RPMI7951 (cell line): ENCODE measurements at places on chromosomes 11 and 22. TPM values are rescaled to one million over a fixed set of nuclear protein-coding genes. Genes with fewer than 3 reads are reported as not detected.

- DNase-seq, result no peak
Observed at GRCh38 chr22:37430941-37431340, 3.7 kb upstream of the ELFN2 start.

GRCh38 chr11:74019860-74020259 lies 11.0 kb upstream of the UCP3 start:
- DNase-seq, result no peak

DNA sequence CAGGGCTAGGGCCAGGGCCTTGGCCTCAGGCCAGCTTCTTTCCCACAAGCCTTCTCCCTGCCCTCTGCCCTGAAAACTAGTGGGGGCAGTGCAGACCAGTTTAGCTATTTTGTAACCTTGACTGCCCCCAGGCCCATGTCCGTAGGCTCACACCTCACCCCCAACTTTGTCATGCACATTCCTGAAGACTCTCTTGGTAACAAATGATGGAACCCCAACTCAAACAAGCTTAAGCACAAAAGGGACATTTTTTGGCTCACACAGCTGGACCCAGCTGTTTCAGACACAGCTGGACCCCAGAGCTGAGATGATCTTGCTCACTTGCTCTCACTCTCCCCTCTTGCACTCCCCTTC lies 46.6 kb downstream of the KCNQ1OT1 start:
- DNase-seq, result no peak

GRCh38 chr22:20509344-20510047 lies 2.1 kb downstream of the MED15 start:
- peak; percentile 93 for DNase-seq

GRCh38 chr11:94183886-94184264 lies 55.2 kb downstream of the PANX1 start:
- DNase-seq, result peak; percentile 29

DNA sequence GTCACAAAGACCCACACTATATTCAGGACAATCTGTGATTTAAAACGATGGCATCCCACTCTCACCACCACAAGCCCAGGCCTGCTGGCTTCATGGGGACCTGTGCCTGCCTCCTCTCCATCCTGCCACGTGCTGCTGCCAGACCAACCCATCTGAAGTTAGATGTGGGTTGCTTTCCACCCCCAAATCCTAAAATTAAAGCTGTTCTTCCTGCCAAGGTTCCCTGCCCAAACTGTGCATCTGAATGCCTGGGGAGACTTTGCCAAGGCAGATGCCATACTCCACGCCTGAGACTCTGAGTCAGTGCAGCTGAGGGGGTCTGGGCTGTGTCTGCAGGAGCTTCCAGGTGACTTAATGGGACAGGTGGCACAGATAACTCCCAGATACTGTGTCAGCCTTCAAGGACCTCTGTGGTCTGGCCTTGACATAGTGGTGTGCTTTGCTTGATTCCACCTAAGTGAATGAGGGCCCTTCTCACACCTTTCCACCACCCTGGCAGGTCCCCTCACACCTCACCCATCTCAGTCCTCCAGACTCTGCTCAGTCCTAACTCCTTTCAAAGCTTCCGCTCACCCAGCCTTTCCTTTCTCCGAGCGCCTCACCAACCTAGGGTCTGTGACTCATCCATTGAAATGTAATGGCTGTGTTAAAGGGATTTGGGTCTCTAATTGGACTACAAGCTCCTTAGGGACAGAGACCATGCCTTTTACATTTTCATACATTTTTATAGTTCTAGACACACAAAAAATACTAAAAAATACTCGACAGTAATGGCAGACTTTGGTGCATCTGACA lies 18.6 kb downstream of the ADAMTS8 start:
- peak; percentile 22 for DNase-seq

- no peak for DNase-seq
Observed at GRCh38 chr11:17014833-17015626, 816 bp upstream of the PLEKHA7 start.

GRCh38 chr11:1827095-1827813 lies 7.5 kb upstream of the SYT8 start:
- DNase-seq, result peak; percentile 96

- peak; percentile 18 for DNase-seq
Observed at GRCh38 chr22:50201191-50202129, 649 bp downstream of the SELENOO start.

DNA sequence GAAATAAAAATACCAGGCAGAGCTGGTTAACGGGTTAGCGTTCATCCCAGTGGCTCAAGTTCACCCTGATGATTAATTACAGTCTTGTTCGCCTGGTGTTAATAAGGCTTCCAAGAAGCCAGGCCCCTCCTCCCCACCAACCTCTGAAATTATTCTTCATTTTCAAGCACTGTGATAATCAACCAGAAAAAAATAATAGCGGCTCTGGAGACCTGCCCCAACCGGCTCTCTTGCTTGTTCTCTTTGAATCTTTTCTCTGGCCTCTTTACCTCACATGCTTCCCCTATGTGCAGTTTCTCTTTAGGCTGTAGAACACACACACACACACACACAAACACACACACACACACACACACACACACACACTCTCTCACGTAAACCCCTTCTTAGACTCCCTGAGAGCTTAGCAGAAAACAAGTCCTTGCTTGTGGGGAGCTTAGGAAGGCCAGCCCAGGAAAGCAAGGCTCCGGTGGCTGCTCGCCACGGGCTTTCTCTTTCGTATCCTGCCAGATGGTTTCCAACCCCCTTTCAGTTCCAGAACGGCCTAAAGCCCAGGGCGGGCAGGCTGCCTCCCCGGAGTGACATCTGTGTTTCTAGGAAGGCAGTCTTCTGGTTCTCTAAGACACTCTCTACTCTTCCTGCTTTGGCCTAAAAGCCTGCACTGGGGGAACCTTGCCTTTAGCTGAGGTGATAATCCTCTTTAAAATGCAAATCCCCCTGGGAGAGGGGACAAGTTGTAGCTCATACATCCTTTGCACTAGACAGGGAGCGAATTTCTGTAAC lies 106.4 kb upstream of the SESN3 start:
- DNase-seq, result peak; percentile 72

- DNase-seq, result peak; percentile 74
Observed at GRCh38 chr22:29128891-29129807, 56.3 kb downstream of the KREMEN1 start.

- no peak for DNase-seq
Observed at GRCh38 chr11:88340366-88340935, 2.9 kb upstream of the CTSC start.

GRCh38 chr11:76610871-76611475 lies 59.6 kb downstream of the LRRC32 start:
- DNase-seq, result peak; percentile 93

DNA sequence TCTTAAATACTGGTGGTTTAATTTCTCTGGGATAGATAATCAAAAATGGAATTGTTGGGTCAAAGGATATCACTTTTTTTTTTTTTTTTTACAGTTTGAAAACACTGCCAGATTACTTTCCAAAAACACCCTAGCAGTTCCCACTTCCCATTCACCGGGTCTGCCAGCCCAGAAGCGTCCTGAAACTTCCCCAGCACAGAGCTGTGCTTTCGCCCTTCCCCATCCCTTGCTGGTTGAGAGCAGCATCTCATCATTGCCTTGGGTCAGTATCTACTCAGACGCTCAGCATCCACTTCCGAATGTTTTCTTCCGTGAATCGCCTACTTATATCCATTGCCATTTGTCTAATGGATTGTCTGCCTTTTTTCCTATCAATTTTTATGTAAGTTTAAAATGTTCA lies 5.5 kb downstream of the CERK start:
- no peak for DNase-seq

DNA sequence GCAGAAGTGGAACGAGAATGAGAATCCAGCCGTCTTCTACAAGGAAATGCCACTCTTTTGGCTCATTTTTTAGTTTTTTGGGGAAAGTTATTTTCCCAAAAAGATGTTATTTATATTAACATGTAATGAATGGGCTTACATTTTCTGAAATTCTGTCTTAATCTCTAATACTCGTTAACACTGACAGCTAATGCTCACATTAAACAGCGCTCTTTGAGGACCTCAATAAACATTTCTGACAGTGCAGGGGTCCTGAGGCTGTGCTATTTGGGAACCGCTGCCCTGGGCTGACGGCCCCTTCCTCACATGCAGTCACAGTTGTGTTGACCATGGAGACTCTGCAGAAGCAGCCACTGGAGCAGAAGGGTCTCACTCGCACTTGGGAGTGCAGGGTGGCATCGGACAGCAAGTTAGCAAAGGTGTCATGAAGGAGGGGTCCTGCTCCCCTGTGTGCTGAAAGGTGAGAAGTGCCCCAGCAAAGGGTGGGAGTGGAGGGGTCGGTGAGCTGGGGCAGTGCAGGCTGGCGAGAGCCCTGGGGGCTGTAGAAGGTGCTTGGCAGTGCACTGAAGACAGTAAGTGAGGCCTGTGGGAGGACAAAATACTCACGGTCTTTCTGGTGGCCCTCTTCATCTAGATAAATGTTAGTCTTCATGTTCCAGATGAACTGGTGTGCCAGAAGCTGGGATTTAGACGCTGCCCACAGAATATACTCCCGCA lies 53.1 kb upstream of the SERPIND1 start:
- no peak for DNase-seq

DNA sequence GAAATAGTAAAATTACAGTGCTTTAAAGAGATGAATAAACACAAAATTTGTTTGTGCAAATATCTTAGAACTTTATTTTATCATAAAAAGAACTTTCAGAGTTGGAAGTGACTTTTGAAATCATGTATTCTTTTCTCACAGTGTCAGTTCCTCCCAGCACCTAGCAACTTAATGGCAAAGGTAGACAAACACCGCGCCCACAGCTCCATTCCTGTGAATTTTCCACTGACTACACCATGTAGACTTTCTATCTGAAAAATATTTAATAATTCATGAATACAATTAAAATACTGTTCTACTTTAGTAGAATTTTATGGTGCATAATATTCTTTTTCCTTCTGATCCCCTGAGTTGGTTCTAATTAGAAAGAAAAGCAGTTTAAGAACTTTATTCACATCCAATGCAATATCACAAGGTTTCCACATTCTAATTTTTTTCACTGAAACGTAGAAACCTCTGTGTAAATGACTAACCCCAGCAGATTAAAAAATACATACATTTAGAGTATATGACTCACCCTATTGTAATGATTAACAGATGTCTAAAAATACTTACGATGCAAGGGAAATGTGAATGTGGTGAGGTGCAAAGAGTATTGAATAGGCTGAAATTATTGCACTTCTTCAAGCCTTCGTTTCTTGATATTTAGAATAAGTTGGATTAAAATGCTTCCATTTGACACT lies 218.2 kb upstream of the CCDC179 start:
- peak; percentile 2 for DNase-seq

Gene TOM1
- 17.2 and 19.7 TPM in 2 replicates for total RNA-seq

Gene SLN
- 0.68 TPM in 1 of 2 replicates, not detected in the other for total RNA-seq

Gene C11orf16
- not detected in 2 replicates for total RNA-seq

Gene KRTAP5-8
- not detected in 2 replicates for total RNA-seq
